ENCODE measurements at places on chromosomes 4 and X.
A peak's percentile ranks its signal among the peaks of the same experiment; 100 is the strongest.

DNA sequence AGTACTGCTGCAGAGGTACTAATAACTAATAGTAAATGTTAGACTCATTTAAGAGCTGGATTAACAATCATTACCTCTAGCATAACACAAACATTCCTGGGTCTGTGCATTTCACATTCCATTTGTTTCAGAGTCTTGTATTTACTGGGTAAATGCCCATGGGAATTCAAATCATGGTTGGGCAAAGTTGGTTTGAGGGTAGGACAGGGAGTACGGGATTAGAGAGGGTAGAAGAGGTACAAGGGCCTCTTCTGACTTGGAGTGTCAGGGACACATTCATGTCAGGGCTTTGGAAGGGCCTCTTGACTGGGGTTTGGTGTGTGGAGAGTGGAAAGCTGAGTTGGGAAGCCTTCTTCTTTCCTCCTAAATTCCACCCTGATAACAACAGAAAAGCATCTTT, 65.9 kb downstream of the WWC2 start:
- no peak for DNase-seq

DNA sequence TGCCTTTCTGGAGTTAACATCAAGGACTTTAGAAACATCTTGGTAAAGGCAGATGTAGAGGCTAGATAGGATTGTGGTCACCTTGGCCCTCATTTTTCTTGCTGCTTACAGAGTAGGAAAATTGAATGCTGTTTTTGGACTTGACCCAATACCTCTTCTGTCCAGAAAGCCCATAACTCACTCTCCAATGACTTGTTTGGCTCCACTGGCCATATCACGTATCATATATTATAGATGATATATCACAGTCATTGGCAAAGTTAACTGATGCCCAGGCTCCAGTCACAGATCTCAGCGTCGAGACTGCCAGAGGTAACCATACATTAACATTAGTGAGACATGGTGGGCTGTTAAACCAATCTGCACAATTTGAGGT, 88.1 kb upstream of the PLAC1 start:
- DNase-seq, result no peak

- DNase-seq, result peak; percentile 50
These were observed 7.2 kb upstream of the IDS start for GRCh38 chrX:149512225-149512885.

- no peak for DNase-seq
These were observed 1454.1 kb downstream of the PCDH19 start for GRCh38 chrX:98956014-98956413.

GRCh38 chr4:89939546-89939945, 44.9 kb downstream of the MMRN1 start:
- DNase-seq, result no peak

DNA sequence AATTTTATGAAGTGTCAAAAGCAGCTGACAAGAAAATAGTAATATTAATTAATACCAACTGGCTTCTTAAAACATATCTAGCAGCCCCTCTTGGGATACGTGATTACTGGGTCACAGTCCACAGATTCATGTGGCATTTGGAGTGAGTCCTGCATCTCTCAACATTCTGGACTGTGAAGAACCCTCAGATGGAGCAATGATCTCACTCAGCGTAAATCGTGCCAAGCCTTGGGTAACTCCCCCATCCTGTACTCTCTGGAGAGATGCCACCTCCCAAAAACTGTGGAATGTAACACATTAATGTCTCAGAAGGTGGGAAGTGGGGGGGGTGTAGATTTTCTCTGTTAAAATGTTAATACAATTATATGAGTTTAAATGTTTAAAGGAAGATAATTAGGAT, 118.2 kb upstream of the IQCM start:
- DNase-seq, result no peak

GRCh38 chr4:168183717-168184571, 91.6 kb downstream of the ANXA10 start:
- DNase-seq, result peak; percentile 36

- DNase-seq, result no peak
These were observed 14.7 kb upstream of the SEC24D start for GRCh38 chr4:118850488-118851173.

DNA sequence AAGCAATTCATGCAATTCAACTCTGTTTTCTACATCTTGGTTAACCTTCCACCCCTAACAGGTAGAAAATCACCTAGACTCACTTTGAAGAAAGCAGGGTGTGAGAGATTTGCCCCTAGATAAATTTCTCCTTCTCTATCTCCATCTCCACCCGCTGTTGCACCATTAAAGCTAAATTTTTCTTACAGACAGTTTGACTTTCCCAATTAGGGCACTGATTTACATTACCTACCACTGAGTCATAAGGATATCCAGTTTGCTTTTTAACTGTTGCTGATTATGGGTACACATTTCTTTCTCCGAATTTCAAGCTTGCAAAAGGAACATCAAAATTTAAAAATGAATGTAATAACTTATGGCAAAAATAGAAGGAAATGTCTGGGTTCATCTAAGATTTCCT, 13.0 kb downstream of the SLC7A11 start:
- DNase-seq, result no peak

GRCh38 chr4:172708184-172708583, 460.4 kb upstream of the GALNT7 start:
- no peak for DNase-seq

DNA sequence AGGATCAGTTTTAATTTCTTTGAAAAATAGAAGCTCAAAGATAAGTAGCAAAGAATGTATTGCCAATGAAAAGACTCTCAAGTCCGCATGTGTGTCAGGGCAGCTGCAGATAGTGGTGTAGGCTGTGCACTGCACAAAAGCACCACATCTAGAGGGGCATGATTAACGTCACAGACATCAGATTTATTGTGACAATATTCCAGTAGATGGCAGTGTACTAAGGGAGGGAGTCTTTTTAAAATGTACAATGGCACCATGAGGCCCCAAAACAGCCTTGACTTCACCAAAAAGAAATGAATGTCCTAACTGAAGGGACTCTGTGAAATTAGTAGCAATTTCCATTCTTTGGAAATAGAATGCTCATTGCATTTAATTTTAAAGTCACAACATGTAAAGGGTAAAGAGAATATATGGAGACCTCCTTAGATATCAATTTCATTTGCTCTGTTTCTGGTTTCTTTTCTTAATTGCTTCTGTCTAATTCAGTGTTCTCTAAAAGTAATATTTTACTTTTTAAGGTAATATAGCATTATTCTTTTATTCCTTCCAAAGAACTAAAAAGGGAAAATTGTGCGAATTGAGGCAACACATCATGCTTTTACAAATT, 98.4 kb downstream of the ZNF827 start:
- DNase-seq, result no peak

DNA sequence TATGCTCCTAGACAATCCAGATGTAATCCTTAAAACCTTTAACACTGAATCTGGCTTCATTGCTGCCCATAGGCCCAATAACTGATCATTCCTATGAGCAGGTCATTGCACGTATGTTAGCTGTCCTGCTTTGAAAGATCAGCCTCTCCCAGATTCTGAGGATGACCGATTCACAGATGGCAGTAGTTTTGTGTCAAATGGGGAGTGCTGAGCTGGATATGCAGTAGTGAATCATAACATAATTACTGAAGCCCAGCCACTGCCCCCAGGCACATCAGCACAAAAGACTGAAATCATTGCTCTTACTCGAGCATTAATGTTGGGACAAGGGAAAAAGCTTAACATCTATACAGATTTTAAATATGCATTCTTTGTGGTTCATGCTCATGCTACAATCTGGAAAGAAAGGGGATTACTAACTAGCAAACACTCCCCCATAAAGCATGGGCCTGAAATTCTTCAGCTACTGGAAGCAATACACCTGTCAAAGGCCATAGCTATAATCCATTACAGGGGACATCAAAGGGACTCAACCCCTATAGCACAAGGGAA, 16.4 kb upstream of the ZNF280C start:
- DNase-seq, result no peak

DNA sequence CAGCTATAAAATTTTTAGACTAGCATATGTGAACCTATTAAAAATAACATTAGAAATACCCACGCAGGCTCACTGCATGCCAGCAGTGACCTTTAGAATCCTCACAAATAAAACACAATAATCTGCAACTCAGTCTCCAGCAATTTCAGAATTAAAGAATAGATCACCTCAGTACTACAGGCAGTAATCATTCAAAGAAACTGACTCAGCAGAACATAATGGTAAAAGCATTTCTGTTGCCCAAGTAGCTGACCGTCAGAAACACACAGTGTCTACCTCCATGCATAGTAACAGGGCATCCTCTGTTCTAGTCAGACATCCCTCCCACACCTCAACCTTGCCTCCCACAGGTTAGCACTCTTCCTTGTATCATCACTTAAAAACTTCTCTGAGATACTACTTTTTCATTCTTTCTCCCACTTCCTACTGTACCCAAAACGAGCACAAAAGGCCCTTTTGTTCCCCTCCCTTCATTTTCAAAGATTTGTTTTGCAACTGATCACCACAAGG, 65.7 kb upstream of the BEND2 start:
- DNase-seq, result no peak

- no peak for DNase-seq
These were observed 88.4 kb upstream of the CLNK start for GRCh38 chr4:10773010-10773409.

- no peak for DNase-seq
These were observed 152.5 kb downstream of the PLS3 start for GRCh38 chrX:115713460-115713859.

- DNase-seq, result no peak
These were observed 650.8 kb upstream of the FAM241A start for GRCh38 chr4:111494471-111494870.

GRCh38 chr4:8912506-8912905, 40.9 kb upstream of the HMX1 start:
- DNase-seq, result no peak

GRCh38 chr4:160213366-160213765, 1110.5 kb downstream of the RAPGEF2 start:
- no peak for DNase-seq

GRCh38 chrX:57573754-57574153, 18.1 kb upstream of the ZXDB start:
- peak; percentile 9 for DNase-seq

DNA sequence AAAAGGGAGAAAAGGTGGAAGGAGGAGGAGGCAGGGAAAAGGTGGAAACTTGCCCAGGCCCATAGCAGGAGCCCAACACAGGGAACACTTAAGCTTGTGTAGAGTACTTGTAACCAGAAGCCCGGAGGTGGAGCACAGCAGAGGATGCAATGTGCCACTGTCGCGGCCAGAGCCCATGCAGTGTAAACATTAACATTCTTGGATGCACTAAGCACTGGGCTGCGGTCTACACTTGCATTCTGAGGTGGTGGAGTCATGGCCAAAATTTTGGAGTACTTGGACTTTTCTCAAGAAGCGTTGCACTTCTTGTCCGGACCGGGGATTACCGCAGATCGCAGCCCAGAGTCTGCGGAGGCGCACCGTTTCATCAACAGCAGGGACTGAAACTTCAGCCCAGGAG, 4.5 kb upstream of the RHOXF1 start:
- no peak for DNase-seq

GRCh38 chr4:137656661-137657060, 124.4 kb upstream of the PCDH18 start:
- DNase-seq, result no peak

DNA sequence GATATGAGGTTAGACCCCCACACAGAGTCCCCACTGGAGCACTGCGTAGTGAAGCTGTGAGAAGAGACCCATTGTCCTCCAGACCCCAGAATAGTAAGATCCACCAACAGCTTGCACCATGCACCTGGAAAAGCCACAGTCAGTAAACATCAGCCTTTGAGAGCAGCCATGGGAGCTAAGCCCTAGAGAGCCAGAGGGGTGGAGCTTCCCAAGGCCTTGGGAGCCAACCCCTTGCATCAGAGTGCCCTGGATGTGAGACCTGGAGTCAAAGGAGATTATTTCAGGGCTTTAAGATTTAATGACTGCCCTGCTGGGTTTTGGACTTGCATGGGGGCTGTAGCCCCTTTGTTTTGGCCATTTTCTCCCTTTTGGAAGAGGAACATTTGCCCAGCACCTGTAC, 35.7 kb downstream of the HSD17B13 start:
- DNase-seq, result no peak

Measured in retina (tissue), 1 donor.